ENCODE measurements at places on chromosomes 4 and X. TPM values are rescaled to one million over a fixed set of nuclear protein-coding genes. Genes with fewer than 3 reads are reported as not detected.

SLC10A3 gene
- total RNA-seq: 2.8 TPM

CXCL1 gene
- not detected for total RNA-seq

PF4V1 gene
- total RNA-seq: not detected

EGF gene
- 0.31 TPM for total RNA-seq

PAGE1 gene
- not detected for total RNA-seq

GPR119 gene
- total RNA-seq: not detected

CITED1 gene
- 3.1 TPM for total RNA-seq

SPANXD gene
- not detected for total RNA-seq

FGFRL1 gene
- 5.3 TPM for total RNA-seq

Measured in parietal lobe (tissue), 2 donors.